Fibroblast of mammary gland (primary cell): ENCODE measurements at places on chromosomes 3 and 15.

DNA sequence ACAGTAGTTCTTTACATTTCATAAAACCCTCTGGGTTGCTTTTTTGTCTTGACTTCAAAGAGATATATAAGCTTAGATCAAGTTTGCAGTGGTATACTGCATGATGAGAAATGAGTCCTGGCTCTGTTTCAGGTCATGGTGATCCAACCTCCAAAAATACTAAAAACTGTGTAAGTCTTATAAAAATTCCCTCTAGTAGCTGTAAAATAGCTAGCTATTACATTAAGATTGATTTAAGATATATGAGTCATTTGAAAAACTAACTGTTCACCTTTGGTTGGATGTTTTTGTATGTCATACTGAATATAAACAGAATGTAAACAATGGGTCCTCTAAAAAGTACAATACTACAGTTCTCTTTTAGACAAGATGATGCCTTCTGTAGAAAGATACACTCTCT, 879.2 kb downstream of the ROBO1 start:
- DNase-seq = peak; percentile 59

DNA sequence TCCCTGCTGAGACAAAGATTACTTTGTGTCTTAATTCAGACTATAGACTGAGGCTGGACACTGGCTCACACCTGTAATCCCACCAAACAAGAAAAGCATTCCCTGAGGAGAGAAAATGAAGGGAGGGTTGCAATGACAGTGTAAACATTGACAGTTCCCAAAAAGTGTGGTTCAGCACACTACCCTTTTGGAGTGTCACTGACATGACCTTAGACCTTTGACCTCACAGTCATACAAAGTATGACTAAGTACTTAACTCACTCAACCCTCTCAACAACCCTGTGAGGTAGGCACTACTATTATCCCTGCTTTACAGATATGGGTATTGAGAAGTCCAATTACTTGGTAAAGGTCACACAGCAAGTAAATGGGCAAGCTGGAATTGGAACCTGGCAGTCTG, 341.7 kb downstream of the LRRC3B start:
- DNase-seq = no peak

DNA sequence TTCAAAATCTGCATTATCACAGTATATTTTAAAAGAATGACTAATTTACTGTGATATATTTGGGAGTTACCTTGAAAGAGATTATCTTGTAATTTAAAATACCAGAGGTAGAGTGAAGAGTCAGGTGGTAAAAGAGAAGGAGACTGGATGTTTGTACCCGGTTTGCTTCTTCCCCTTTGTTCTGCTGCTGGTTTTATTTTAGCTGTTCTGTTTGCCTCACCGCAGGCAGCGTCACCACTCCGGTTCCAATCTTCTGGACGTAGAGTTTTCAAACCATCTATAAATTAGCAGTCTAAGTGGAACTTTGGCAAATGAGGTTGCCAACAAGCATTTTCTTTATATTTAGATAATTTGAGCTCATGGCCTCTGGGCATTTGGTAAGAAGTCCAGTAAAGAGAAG, 38.2 kb downstream of the PPARG start:
- no peak for DNase-seq

- DNase-seq = peak; percentile 53
Observed at GRCh38 chr3:31610700-31611275, 78.1 kb downstream of the STT3B start.

DNA sequence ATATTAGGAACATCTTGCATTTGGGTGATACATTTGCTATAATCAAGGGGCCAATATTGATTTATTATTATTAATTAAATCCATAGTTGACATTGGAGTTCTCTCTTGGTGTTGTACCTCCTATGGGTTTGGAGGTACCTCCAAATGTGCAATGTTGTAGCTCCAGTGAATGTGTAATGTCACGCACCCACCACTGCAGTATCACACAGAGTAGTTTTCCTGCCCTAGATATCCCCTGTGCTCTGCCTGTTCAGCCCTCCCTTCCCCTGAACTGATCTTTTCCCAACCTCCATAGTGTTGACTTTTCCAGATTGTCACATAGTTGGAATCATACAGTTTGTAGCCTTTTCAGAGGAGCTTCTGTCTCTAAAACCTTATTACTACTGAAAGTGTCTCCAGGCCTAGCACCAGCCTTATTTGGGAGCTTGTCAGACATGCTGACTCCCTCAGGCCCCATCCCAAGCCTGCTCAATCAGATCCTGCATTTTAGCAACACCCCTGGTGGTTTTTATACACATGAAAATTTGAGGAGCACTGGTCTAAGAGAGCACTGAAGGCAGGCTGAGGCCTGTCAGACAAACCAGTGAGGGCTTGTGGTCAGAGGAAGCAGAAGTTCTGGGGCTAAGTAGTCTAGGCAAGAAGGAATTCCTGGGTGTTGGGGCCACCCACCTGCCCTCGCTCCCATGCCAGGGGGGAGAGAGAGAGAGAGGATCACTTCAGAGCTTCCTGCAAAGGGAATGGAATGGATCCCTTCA, 73.4 kb downstream of the SLC6A11 start:
- no peak for DNase-seq

DNA sequence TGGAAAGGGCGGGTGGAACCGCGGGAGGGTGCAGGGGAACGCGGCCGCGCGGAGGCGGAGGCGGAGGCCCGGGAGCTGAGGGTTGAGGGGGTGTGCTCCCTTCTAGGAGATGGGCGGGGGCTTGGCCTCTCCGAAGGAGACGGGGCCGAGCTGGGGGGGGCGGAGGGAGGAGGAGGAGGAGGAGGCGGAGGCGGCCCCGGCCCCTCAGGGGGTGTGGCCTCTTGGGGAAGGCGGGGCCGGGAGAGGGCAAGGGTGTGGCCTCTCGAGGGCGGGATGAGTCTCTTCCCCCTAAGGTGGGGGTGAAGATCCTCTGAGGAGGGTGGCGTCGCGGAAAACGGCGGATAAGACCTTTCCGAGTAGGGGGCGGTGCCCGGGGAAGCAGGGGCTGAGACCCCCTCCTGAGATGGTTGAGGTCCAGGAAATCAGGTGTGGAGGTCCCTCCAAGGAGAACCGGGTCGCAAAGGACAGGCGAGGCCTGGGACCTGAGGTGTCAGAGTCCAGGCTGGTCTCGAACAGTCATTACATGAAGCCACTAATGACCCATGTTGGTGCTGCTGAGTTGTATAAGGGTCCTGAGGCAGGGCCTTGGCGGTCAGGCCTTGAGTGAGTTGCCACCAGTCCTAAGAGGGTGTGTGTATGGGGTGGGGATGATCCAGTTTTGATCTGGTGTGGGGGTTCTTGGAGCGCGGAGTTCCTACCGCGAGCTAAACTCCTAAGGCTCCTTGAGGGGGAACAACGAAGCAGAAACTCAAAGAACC, 759 bp downstream of the WDR6 start:
- peak; percentile 81 for DNase-seq

DNA sequence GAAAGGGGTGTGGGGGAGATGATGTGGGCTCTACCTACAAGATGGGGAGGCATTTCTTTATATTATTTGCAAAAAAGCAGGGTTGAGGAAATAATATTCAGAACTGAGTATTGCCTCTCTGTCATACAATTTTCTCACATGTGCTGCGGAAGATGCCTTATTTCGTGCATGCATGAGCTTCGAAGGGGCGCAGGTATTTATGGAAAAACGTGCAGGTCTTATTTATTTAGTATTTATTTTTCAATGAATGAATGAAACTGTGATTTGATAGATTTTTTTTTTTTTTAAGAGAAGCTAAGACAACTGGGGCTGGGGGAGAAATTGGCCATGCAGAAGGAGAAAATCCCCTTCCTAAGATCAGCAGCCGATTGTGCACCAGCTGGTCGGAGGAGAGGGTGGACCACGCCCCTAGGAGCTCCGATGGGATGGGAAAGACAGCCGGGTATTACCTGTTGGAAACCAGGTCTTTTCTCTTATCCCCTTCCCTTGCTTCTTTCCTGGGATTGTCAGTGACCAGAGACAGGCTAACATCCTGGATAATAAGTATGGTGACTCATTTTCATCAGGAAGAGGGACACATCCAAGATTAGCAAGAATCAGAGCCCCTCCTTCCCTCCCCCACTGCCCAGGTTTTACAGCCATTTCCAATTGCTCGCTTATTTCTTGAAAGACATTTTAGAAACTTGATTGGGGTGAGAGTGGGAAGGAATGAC, 875 bp downstream of the GAP43 start:
- DNase-seq = peak; percentile 1

DNA sequence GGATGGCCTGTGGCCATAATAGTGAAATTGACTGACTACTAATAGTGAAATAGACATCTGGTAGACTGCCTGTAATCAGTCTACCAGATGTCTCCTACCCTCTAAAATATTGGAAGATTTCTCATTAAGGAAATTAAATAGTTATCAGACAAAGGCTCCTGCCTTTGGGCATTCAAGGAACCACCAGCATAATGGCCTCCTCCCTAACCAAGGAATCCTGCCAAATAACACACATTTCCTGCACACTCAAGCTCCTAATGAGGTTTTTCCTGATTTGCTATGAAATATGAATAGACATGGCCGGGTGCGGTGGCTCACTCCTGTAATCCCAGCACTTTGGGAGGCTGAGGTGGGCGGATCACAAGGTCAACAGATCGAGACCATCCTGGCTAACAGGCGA, 14.6 kb downstream of the NUSAP1 start:
- DNase-seq = no peak

- DNase-seq = no peak
Observed at GRCh38 chr3:141382571-141382970, 14.3 kb downstream of the ZBTB38 start.

DNA sequence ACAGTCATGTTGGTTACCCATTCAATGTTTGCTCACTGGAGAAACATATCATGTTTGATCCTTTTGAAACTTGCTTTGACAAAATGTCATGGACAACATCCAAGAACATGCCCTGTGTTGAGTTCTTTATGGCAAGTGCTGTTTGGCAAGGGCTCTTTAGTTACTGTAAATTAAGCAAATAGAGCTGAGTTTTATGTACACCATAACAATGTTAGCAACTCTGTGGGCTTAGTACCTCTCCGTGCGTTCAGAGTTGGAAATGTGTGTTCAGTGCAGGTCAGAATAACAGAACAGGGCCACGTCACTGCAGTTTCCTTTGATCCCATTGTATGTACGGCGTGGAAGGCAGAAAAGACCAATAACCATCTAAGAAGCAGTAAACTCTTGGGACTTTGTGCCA, 132.5 kb downstream of the MYRIP start:
- no peak for DNase-seq

DNA sequence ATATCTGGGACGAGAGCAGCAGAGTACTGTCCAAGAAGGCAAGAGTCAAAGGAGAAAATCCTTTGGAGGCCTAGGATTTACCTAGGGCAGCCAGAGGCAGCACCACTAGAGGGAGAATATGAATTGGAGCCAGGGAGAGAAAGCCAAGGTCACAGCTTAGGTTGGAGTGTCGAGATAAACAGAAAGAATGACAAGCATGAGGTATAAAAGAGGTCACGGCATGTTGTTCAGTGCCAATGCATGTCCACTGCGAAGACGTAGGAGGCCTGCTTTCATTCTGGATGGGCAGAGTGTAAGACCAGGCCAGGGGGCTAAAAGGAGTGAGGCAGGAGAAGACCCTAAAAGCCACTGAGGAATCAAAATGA, 47.2 kb downstream of the THBS1 start:
- no peak for DNase-seq

DNA sequence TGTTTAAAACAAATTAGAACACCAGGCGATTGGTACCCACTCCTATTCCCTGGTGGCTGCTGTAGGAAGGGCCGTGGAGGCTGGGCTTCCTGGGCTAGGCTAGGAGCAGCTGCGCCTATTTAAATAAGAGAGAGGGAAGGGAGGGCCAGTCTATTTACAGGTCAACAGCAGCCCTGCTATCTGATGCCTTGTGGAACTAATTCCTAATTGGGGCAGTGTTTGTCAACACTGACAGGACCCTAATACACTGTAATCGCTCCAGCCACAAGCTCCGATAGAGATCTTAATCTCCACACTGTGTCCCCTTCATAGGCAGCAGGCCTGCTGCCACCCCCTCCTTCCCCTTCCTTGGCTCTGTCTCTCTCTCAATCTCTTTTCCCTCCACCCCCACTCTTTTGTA, 116.9 kb upstream of the SOX14 start:
- no peak for DNase-seq

- no peak for DNase-seq
Observed at GRCh38 chr3:66747261-66747660, 246.4 kb upstream of the LRIG1 start.
